Midbrain (tissue), 1 donor: ENCODE measurements at places on chromosomes 4 and X.

DNA sequence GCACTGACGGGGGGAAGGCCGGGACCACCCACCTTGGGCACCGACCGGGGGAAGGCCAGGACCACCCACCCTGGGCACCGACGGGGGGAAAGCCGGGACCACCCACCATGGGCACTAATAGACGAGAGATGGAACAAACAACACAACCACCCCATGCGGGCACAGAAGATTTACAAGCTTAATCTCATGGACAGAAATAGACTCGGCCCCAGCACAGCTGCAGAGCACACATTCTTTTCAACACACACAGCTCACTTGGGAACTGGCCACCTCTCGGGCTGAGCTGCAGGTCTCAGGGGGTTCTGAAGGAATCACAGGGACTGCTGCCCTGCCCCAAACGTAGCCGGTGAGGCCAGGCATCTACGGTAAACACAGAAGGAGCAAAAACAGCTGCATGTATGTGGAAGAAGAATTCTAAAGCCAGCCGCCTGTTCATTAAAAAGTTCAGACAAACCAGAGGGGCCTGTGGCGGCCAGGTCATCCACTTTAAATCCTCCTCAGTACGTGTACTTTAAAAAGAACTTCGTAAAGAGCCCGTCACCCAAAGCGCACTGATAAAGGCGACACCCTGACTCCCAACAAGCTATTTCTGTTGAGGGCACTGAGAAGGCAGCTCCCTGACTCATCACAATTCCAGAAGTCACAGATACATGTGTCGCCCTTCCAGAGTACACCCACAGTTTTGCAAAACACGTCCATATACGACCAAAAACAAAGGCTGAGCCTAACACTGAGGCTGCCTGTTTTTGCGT is 17.7 kb downstream of the PPP2R3B start:
- no peak for DNase-seq

DNA sequence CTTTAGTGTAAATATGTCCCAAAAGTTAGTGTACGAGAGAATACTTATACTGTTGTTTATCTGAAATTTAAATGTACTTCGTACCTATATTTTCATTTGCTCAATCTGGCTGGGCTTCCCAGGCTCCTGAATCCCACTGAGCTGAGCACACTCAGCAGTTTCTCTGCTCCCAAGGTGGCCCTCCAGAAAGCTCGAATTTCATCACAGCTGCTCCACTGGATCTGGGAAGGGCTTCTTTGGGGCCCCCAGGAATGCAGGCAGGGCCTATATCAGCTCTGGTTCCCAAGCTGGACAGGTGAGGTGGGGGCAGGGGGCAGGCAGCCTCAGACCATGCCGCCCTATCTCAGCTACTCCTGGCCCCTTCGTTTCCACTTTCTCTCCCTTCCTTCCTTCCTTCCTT is 1.5 kb upstream of the FATE1 start:
- DNase-seq: no peak

- peak; percentile 37 for DNase-seq
These were observed 146.8 kb downstream of the KLHL4 start for GRCh38 chrX:87664381-87664780.

DNA sequence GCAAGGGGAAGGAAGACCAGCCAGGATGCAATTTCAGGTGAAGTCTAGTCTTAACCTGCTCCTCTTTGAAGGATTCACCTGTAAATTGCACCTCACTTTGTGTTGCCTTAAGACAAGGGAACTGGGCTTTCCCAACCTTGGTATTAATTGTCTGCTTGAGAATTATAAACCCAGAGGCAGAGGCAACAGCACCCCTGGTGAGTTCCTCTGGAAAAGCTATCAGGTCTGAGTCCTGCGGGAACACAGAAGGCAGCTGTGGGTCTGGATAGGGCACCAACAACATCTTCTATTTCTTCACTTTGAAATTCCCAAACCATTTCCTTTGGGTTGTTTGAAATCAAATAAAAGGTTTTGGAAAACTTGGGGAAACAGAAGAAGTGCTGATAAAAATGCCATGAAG is 109.2 kb upstream of the NPY2R start:
- DNase-seq: no peak

GRCh38 chr4:185165605-185166063 is 22.6 kb downstream of the SLC25A4 start:
- no peak for DNase-seq

DNA sequence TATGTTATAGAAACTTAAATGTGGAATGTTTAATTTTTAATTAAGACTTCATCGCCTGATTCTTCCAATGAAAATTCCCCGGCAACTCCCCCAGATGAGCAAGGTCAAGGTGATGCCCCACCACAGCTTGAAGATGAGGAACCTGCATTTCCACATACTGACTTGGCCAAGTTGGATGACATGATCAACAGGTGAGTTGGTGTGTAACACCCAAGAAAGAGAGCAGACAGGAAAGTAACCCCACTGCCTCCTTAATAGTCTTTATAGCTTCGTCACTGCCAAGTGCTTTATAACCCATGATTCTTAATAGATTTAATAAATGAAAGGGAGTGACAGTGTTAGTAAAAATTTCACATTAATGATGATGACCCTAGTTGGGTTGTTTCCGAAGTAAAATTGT is 43.7 kb downstream of the USP9X start:
- no peak for DNase-seq

- no peak for DNase-seq
These were observed 36.1 kb upstream of the WDR19 start for GRCh38 chr4:39146211-39146610.

- DNase-seq: no peak
These were observed 154.3 kb upstream of the GIMD1 start for GRCh38 chr4:106522839-106523238.

DNA sequence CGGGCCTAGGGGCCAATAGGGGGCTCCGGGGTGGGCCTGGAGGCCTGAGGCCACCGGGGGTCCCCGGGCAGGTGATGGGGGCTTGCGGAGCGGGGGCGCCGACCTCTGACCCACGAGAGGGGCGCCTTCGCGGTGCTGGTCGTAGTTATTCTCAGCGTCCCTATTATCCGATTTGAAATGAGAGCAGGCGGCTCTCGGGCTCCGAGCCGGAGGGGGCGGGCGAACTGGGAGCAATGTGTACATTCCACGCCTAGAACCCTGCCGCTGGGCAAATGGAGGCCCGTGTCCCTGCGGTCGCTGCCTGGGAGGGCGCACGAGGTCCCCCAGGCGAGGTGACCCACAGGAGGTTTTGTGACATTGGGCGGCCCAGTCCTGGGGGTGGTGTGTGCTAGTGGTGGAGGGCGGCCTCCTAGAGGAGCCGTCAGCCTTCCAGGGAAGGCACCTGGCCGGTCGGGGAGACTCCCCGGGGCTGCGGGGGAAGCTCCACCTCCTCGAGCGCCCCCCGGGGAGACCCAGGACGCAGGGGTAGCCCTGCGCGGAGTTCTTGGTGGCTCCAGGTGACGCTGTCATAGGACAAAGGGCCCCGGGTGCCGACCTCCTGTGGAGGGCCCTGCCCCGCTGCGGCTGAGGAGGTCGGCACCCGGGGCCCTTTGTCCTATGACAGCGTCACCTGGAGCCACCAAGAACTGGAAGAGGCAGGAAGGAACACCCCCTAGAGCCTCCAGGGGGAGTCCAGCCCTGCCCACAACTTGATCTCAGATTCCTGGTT is 102.6 kb upstream of the PRKX start:
- no peak for DNase-seq

DNA sequence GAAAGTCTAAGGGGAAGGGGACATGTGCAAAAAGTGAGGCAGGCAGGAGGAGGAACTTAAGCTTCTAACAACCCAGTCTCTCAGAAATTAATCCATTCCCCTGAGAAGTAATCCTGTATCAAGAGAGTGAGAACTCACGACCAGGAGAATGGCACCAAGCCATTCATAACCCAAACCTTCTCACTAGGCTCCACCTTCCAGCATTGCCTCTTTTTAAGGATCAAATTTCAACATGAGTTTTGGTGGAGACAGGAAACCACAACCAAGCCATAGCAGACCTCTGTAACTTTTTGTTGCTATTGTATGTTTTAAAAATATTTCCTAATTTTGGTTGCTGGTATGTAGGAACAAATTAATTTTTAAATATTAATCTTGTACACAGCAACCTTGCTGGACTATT is 32.8 kb downstream of the PASD1 start:
- DNase-seq: no peak

GRCh38 chr4:3043282-3044020 is 30.9 kb downstream of the HTT-AS start:
- DNase-seq: no peak

DNA sequence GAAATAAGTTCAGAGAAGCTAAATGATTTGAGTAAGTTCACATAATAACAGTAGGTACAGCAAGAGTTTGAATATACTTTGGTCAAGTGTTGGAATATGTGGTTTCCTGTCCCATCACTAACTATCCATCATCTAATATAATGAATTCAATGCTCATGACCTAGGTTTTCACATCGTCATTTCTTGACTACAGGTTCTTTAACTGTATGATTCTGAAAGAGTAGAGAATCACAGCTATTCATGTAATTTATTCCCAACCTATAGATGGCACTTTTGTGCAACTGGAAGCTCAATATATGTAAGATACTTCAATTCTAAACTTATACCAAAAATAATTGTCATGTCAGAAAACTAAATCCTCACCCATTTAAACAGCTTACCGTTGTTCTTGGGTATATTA is 53.1 kb downstream of the TIGD2 start:
- DNase-seq: no peak

DNA sequence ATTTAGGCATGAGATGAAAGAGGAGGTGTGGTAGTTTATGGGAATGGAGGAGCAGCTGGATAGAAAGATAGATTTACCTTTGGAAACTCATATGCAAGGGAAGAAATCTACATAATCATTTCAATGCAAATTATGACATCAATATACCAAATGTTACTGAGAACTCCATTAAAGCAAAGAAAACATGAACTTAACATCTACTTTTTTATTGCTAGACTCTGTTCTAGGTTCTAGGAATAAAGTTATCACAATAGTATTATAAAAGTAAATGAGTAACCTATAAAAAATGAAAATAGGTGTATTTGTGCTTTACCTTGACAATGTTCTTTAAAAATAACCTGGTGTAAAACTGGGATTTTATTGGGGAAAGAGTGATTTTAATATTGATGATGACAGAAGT is 221.6 kb upstream of the SLIT2 start:
- DNase-seq: no peak
